SK-MEL-5 (cell line): ENCODE measurements at places on chromosomes 1 and 21. TPM values are rescaled to one million over a fixed set of nuclear protein-coding genes. Genes with fewer than 3 reads are reported as not detected.
A peak's percentile ranks its signal among the peaks of the same experiment; 100 is the strongest.

The TMPRSS3 gene
- total RNA-seq: 0.34 TPM in 1 of 2 replicates, not detected in the other

The LCE6A gene
- total RNA-seq: not detected in 2 replicates

DNA sequence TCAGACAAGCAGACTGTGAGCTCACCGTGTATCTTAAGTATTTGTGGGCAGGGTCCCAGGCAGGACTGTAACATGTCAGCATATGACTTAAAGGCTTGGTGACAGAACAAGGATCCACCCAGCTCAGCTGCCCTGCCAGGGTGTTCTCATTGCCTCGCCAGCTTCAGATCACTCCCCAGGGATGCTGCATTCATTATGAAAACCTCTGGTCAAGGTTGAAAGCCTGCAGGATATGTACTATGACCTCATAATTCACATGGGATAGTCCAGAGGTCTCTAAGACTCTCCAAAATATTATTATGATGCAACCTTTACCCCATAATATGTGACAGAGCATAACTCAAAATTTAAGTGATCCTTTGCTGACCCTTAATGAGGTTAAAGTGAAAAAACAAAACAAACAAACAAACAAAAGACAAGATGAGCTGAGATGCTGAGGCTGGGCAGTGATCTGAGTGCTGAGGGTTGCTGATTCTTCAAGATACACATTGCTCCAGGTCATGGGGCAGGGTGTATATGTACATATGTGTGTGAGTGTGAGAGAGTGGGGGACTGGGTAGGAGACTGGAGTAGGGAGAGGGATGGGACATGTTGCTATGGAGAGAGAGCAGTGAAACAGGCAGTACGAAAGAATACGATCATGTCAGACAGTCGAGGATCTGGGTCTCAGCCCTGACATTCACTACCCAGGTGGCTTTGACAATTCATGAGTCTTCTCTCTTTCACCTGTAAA is 98.8 kb upstream of the DUSP10 start:
- peak; percentile 41 for DNase-seq

GRCh38 chr21:24110846-24111245 is 1496.4 kb downstream of the MRPL39 start:
- no peak for DNase-seq

DNA sequence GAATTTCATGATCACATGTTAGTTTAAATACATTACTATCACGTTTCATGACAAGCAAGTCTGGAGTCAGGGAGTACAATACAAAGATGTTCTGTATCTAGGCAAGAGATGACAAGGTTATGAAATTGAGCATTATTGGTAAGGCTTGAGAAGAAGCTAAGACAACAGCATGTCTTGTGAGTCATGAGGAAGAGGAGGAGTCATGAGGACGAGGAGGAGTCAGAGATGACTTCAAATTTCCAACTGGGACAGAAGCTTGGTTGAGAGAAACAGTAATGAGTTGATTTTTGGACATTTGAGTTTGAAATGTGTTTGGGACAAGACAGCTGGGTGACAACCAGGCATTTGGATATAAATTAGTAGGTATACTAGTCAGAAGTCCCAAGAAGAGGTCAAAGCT is 4.3 kb upstream of the UBE2U start:
- DNase-seq: peak; percentile 6

DNA sequence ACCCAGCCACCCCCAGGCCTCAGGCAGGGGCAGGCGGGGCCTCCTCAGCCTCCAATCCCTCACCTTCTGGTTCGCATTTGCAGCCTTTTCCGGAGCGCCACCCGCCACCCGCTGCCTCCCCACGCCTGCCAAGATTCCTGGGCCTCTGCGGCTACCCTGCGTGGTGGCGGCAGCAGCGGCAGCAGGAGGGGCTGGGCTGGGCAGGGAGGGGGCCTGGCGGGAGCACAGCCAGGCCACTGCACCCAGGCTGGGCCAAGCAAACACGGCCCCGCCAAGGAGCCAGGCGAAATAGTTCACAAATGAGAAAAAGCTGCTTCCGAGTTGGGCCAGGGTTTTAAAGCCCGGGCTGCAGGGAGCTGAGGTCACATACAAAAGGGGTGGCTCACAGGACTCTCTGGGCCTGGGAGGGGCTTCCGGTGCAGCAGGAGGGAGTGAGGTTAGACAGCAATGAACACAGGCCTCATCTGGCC is 9.8 kb downstream of the COL8A2 start:
- no peak for DNase-seq

- DNase-seq: no peak
Measured at GRCh38 chr1:1901641-1902294, 10.9 kb upstream of the GNB1 start.

DNA sequence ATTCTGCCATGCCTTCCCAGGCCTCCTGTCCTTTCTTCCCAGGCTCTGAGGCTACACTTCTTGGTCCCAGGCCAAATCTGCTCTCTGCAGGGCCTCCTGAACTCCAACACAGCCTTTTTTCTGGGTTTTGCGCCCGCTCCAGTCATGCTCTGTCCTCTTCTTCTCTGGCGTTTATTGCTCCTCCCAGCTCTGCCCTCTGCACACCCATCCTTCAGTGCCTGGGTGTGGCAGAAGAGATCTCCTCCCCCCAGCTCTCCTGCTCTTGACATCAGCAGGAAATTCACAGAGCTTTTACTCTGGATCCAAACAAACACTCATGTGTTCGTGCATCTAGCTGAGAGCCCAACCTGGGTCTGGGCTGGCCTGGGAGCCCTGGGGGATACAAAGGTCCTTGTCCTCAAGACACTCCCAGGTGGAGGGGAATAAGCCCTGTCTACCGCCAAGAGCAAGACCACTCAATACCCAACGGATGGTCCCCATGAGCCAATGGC is 22.9 kb upstream of the EPS8L3 start:
- DNase-seq: peak; percentile 25

GRCh38 chr21:27192281-27192949 is 225.5 kb upstream of the ADAMTS5 start:
- no peak for DNase-seq

- no peak for DNase-seq
Measured at GRCh38 chr1:67759692-67760029, 73.6 kb downstream of the GNG12 start.

DNA sequence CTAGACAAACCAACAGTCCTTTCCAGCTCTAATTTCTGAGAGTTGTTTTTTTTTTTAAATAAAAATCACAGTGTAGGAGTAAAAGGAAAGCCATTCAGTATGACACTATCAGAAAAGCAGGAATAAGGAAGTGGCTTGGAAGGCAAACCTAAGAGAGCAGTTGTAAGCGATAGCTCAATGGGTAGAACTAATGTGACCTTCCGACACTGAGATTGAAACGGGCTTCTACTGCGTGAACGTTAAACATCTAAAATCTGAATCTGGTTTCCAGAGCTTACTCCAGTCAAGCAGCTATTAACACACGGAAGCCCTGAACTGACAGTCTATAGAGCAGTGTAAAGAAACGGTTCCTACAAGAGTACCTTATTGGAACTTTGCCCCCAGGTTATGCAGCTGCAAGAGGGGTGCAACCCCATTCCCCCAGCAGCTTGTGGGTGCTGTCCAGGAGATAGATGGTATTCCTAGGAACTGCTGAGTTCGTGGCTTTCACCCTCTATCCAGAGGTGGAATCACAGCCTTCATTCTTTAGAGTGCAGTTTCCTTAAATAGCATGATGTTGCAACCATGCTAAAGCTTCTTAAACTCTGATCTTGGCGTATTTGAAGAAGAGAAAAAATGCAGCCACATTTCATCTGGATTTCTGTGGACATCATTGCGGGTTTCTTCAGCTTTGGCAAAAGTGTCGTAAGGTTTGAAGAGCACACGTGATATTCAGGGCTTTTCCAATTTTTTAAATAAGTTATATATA is 3.3 kb upstream of the IRF2BP2 start:
- peak; percentile 67 for DNase-seq

DNA sequence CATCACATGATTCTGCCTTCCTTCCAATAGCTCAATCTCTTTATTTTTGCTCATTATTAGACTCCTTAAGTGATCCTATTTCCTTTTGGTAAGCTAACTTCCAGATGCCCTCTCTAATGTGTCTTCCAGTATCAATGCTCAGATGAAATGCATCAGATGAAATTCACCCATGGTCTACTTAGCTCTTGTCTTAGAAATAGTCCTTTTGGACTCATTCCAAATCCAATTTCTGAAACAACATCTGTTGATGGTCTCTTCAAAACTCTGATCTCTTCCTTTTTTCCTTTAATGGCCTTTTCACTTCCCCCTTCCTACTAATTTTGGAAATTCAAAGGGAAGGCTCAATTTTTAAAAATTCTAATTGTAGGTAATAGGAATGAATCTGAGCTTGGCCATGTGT is 81.1 kb upstream of the GREM2 start:
- DNase-seq: no peak
